ENCODE measurements at places on chromosomes 12 and 14.
A peak's percentile ranks its signal among the peaks of the same experiment; 100 is the strongest.

DNA sequence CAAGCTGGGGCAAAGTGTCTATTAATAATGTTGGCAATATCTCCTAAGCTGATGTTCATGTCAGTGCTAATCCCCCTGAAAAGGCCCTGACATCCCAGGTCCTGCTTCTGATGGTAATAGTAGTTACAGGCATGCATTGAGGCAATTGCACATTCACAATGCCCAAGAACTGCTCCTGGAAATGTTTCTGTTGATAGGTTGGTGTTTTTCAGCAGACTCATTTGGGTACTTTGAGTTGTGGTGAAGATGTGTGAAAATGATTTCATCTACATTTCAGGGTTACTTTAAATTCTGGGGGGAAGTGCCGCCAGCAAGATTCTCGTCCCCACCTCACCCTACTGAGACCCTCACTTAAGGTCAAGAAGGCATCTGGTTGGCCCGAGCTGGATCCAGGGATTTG, 92.9 kb downstream of the BBS10 start:
- DNase-seq = no peak

DNA sequence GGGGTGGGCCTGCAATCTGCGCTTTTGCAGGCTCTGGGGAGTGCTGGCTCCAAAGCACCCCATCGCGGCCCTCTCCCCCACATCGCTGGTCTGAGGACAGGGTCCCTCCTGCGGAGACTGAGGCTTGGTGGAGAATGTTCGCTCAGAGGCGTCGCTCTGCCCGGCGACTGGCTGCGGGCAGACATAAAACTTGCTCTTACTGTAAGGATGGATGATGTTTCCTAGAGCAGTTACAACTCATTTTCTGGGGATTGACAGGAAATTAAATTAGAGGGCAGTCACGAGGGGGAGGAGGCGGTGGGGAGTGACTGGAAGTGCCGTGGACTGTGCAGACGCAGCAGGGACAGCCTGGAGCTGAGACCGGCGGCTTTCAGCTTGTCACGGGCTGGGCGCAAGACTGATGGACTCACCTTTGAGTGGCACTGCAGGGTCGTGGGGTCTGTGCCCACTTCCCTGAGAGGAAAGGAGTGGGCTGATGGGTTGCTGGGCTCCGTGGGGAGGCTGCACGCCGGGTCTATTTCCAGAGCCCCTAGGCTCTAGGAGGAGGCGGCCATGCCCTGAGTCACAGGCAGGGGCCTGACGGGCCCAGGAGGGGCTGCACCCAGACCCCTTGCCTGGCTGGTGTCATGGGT, 32.8 kb downstream of the NOC4L start:
- DNase-seq = no peak

DNA sequence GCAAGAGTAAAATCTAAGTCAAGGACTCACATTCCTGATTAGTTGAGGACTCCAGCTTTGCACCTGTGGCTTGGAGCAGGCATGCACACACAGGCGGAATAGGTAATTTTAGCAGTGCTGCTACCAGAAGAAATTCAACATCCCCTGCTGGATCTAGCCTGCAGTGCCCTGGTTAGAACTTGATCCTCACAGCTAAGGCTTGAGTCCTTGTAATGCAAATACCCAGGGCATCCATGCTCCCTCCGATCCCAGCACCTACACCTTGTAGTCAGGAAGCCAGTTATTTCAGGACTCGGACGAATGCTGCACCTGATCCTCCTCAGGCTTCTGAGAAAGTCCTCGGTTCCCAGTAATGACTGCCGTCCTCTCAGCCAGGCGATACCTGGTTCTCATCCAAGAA, 309.0 kb upstream of the AMIGO2 start:
- DNase-seq = no peak

- no peak for DNase-seq
Measured at GRCh38 chr12:56591126-56591525, 39.0 kb downstream of the BAZ2A start.

GRCh38 chr12:107131832-107132616, 38.7 kb upstream of the CRY1 start:
- DNase-seq = peak; percentile 40

- DNase-seq = no peak
Measured at GRCh38 chr12:42812871-42813270, 223.3 kb upstream of the PRICKLE1 start.

DNA sequence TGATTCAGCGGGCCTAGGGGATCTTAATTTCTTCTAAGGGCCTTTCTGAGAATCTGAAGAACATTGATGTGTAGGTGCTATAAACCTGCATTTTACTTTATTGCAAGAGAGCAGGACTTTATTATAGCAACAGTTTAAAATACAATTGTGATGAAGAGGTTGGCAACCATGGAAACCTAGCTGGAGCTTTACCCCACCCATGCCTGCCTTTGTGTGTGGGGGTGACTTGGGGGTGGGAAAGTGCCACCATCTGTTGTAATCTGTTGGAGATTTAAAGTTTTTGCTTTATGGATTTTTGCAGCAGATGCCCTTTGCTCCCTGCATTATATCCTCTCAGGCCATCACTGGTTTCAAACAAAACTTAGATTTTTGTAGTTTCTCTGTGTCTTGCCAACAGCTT, 64.6 kb downstream of the ATG14 start:
- no peak for DNase-seq

DNA sequence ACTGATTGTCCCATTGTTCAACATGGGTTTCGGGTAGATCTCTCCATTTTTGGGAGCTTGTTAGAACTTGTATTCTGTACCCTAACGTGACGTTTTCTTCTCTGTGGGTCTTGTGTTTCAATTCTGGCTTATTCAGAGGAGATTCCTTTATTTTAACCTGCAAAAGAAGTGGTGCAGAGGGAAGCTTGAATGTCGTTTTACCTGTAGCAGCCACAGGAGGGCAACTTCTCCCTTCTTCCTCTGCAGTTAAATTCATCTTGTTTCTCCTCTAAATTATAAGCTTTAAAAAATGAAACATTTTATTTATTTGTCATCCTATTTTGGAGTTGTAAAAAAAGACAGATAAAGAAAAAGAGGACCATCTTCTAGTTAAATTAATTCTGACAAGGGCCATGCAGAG, 13.7 kb upstream of the CLEC4D start:
- peak; percentile 33 for DNase-seq

DNA sequence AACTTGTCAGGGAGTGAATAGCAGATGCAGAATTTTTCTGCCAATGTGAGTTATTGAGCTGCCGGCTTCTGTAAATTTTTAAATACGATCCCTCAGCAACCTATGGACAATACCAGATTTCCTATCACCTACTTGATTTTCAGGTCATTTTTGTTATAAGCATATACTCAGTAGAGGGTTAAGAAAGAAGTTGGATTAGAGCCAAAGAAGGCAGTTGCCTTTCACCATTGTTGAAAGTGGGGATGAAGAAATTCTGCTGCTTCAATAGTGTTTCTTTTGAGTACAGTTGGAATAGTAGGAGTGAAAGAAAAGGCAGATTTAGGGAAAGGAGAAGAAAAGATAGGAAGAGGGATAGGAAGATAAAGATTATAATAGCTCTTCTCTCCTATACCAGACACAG, 197.1 kb downstream of the ATP23 start:
- no peak for DNase-seq

DNA sequence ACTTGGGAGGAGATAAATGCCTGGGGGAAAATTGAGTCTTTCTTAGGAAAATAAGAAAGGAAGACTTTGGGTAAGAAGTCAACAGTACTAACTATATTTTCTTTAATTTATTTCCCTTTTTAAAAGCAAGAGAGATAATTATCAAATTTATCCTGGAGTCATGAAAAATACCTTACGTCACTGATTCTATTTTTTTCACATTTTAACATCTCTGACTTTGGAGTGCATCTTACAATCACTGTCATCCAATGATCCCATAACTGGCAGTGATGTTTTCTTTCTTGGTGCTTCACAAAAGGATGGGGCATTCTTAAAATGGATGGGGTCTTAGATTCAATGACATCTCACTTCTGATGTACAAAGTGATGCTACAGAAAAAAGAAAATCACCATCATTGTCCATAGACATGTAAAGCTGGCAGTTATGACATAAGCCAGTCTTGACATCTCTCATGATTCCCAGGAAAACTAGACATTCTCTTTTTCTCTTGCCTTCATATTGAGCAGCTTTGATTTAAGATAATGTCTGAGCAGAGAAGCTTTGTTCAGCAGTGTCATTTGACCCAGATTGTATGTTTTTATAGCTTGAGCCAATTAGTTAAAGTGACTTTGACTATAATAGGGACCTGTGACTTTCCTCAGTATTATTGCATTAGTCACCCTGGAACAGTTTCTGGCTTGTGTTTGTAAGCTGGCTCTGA, 236.2 kb downstream of the EGLN3 start:
- DNase-seq = no peak

DNA sequence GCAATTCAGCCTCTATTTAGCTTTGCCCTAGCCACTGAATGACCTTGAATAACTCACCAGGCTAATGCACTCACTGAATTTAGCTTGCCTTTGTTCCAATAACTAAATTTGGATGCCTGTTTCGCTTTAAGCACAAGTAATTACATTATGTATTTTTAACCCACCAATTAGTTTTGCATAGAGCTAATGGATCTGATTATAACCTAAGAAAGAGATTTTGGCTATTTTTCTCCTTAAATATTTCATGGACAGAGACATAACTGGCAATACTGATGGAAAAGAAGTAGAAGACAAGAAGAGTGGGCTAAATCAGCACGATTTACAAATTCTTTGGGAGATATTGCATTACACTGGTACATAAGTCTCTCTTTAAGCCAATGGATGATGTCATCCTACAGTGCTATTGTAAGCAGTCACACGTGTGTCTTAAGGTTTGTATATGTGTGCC, 85.7 kb downstream of the AKAP6 start:
- no peak for DNase-seq

GRCh38 chr12:3496957-3497356, 6.0 kb downstream of the PRMT8 start:
- peak; percentile 33 for DNase-seq

- DNase-seq = no peak
Measured at GRCh38 chr14:99964979-99965378, 100.2 kb upstream of the EVL start.

- peak; percentile 68 for DNase-seq
Measured at GRCh38 chr12:108825201-108825950, 32.0 kb downstream of the SSH1 start.

DNA sequence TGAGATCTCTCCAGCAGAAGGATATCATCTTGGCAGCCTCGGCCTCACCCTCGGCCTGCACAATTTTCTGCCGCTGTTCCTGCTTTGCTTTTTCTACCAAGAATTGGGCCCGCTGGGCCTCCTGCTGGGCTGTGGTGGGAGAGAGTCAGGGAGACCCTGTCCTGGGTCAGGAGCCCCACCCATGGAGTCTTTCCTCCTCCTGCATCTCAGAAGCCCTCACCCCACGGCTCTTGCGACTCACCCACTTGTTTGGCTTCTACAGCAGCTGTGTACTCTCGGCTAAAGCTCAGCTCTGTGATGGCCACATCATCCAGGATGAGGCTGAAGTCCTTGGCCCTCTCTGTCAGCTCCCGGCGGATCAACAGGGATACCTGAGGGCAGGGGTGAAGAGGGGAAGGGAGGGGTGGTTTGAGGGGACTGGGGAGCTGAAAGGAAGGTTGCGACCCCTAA, 2.8 kb downstream of the PHB2 start:
- no peak for DNase-seq

DNA sequence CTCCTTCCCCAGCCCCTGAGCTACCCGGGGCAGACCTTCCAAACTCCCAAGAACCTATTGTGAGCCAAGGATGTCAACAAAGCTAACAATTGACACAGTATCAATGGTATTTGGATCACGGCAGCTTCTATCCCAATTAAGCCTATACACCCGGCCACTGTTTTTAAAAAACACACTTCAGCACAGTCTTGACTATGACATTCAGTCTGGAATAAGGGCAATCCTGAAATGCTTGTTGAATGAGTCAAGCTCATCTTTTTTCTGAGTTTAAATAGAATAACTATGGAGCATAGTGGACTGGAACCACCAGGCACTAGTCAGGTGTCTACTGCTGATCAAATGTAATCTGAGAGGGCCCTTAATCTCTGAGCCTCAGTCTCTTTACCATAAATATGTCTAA, 5.7 kb downstream of the DENND5B start:
- DNase-seq = no peak

GRCh38 chr14:94355191-94355794, 32.2 kb upstream of the SERPINA6 start:
- DNase-seq = peak; percentile 56

DNA sequence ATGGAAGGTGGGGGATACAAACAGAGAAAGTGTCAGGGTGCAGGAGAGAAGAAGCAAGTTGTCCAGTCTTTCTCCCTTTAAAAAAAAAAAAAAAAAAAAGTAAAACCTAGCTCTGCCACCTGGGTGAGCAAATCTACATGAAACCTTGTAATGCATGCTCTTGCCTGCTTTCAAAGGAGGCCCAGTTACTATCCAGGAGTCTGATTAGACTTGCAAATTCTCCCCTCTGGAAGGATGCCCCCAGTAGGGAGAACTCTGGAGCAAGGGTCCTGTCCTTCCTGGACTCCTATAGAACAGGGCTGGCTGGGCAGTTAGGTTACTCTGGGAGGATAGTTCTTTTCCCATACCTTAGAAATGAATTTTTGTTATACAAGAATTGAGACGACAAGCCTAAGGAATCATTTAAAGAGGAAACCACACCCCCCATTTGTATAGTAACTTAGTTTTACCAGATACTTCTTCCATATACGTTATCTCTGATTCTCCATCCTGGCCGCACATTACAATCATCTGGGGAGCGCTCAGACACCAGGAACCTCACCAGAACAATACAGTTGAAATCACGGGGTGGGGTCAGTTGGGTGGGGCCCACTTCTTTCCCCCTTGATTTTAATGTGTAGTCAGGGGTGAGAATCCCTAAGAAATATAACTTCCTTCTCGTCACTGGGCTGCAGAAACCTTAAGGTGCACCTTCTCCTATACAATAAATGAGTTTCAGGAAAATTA, 30.5 kb downstream of the RAB35 start:
- no peak for DNase-seq

DNA sequence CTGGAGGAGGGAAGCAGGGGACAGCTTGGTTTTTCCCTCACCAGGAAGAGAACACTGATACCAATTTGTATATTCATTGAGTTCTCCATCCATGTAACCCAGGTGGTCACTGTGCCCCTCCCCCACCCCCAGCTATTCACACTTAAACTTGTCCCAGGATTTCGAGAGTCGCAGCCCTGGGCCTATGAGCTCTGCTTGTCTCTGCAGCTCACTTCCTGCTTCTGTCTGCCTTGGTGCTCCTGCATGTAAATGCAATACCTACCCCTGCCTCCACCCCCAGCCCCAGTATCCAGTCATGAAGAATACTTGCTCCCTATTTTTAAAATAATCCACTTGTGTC, 452.2 kb downstream of the BCL11B start:
- DNase-seq = no peak

DNA sequence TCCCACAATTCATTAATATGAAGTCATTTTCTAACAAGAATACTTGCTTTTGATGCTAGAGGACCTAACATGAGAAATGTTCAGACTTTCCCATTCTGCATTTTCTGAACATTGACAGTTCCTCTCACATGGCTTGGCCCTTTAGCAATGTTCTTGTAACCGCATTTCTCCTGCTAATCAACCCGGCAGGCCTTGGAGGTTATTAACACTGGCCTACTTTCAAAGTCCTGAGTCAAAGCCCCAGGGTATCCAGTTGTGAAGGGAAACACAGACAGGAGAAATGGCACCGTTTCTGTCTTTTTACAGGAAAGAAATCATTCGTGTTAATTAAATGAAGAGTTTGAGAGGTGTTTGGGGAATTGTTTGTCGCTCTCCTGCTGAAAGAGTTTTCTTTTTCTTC, 446.5 kb upstream of the MIS18BP1 start:
- DNase-seq = no peak

- DNase-seq = no peak
Measured at GRCh38 chr12:130126023-130126432, 36.2 kb upstream of the FZD10 start.
